ENCODE measurements at places on chromosomes 2 and 18.

DNA sequence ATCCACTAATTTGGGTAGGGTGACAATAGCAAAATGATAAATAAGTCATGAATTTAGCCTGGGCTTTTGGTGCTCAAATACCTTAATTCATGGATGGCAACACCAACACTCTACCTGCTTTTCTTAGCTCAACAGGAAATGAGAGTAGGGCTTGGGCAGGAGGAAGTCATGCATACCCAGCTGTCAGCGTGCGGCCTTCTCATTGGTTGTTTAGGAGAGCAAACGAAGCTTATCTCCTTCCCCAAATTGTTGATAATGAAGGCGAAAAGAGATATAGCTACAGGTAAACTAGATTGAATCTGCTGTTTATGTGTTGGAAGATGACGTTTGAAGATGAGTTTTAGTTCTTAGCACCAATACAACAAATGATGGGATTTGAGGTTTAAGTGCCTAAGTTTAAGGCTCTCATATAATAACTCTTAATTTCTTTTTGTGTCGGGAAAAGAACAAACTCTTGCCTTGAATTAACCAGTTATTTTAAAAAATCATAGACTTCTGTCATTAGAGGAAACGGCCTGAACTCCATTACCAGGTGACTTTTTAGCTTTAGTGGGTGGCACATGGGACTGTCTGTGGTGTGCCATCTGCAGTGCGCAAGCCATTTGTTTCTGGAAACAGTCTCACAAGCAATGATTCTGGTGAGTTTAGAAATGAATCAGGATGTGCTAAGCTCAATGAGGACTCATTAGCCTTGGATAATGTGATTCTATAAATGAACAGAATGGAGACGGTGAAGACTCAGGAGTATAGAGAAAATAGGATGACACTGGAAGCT is 19.8 kb downstream of the MAP4K4 start:
- DNase-seq: no peak

DNA sequence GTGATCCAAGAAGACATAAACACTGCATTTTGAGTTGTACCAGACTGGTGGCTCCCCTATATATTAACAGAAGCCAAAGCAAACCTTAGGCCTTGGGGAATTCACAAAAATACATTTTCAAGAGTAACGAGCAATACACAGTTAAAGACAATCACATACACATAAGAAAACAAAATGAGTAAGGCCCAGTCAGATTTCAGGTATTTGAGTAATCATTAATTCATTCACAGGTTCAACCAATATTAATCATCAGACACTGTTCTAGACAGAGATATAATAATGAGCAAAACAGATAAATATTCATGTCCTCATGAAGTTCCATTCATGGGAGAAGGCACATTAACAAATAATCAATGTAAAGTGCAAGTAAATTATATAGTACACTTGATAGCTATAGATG is 9.6 kb downstream of the STPG4 start:
- no peak for DNase-seq

GRCh38 chr2:207202645-207203044 is 36.9 kb upstream of the KLF7 start:
- DNase-seq: no peak

DNA sequence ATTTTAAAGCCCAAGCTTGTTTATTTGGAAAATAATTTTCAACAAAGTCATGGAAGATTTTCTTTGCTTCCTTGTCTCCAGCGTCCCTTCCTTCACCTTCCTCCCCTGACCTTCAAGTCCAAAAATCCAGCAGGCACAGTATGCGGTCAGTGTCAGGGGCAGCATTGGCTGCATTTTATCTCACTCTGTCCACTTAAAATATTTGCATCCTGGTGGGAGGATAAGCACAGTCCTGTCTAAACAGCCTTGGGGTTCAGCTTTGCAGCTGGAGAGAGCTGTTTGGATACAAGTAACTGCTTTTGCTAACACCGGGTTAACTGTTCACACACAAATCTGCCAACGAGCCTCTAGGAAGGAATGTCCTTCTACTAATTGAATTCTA is 318.1 kb downstream of the PDE11A start:
- no peak for DNase-seq

DNA sequence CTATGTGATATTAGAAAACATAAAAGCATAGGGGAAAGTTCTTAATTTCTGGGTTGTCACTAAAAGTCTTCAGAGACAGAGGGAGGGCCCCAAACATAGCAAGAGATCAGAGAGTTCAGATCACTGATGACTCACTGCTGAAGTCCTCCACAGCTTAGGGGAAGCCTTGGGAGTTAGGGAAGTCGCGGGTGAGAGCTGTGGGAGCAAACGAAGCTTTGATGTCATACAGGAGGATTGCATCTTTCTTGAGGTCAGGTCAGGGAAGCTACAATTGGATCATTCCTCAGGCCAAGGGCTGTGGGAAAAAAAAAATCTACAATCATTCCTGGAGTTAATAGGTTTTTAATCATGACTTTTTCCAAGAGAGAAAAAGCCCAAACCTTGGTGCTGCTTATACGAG is 96.2 kb downstream of the COPS8 start:
- no peak for DNase-seq

GRCh38 chr2:206202446-206202845 is 42.8 kb downstream of the EEF1B2 start:
- no peak for DNase-seq

DNA sequence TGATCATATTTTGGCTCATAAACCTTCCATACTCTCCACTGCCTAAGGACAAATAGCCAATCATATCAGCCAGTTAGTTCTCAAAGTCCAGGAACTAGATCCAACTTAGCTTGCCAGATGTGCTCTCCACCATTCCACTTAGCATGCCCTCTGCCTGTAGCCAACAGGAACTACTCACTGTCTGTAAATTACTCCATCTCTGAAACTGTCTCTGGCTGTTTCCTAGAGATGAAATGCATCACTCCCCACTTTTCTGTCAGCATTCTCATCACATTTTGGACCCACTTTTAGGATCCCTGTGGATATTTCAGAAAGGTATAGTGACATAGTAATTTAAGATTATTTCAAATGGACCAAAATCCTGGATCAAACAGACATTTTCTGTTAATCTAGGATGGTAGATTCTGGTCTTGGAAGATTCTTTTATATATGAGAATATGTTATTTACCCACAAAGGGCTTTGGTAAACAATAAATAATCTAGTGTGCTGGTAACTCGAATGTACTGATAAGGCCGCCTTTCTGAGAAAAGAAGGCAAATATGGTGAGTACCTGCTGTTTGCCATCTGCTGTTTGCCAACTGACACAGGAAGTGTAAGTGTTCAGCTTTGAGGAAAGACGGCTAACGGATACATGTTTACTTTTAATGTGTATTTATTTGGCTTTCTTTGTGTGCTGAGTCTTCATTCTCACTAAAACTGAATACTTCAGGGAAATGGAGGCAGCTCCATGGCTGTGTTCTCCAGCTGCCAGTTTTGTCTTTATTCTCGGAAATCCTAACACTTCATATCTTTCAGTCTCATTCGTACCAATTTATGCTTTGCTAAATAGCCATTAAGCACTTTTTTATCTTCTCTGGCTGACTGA is 79.5 kb downstream of the EVA1A start:
- DNase-seq: no peak

GRCh38 chr18:52376104-52376503 is 36.1 kb downstream of the DCC start:
- DNase-seq: no peak

DNA sequence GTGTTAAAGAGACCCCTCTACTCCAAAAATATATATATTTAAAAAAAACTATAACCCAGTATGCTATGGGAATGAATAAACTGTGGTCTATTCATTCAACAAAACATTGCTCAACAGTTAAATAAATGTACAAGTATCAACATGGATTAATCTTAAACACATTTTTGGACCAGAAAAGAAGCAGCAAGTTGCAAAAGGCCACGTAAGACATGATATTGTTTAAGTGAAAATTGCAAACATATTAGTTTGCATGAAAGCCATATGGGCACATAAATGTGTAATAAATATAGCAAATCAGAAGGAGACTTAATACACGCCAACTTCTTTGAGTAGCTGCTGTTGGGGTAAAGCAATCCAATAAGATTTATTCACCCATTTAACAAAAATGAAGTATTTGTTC is 321.5 kb downstream of the FBXO15 start:
- no peak for DNase-seq

DNA sequence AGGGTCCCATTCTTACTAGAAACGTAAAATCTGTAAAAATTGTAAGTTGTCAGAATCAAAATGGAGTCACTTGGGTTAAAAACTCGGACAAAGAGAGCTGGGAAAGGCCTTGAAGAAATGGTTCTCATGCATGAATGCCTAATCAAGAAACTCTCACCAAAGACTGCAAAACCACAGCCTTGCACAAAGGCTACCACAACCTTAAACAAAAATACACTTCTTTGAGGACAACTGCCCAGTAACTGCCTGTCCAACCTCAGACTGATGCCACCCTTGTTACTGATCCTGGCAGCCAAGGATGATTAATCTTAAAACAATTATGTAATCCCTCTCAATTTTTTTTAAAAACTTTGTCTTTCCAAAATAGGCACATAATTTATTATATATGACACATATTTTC is 299.3 kb downstream of the CCDC85A start:
- DNase-seq: no peak

GRCh38 chr2:105087273-105087672 is 49.4 kb downstream of the MRPS9 start:
- no peak for DNase-seq

- no peak for DNase-seq
These were observed 264.7 kb upstream of the TMEFF2 start for GRCh38 chr2:192459422-192459821.

DNA sequence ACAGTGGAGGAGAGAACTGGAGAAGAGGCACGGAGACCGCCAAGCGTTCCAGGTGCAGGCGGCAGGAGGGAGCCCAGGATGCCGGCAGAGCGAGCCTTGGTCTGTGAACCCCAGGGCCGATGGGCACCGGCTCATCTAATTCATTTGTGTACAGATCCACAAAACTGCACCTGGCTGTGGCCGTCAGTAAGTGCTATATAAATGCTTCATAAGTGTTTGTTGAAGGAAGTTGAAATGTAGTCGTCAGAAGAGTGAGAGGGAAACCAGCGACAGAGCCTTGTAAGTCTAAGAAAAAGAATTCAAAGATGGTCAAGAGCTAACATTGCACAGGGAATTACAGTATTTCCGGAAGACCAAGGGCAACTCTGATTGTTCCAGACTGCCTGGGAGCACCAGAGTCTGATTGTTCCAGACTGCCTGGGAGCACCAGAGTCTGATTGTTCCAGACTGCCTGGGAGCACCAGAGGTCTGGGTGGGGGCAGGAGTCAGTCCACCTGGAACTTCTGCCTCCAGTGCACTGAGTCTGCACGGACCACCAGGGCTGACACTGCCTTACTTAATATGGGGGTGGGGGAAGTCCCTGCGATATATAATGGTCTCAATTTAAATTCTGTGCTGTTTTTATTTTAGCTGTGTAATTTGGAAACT is 112.3 kb downstream of the BCL2 start:
- DNase-seq: no peak

DNA sequence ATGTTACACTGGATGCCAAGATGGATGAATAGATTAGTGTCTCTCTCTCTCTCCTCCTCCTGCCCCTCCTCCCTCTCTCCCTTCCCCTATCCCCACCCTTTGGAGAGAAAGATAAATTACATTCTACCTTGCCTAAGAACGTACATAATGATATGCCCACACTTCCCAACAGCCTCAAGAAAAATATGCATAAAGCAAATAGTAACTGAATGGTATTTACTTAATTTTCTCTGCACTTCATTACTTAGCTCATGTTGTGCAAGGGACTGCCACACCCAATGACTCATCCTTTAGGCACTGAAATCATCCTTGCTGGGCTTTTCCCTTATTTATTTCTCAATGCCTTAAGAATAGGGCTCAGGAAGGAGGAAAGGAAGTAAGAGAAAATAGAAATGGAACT is 137.3 kb upstream of the PID1 start:
- no peak for DNase-seq

DNA sequence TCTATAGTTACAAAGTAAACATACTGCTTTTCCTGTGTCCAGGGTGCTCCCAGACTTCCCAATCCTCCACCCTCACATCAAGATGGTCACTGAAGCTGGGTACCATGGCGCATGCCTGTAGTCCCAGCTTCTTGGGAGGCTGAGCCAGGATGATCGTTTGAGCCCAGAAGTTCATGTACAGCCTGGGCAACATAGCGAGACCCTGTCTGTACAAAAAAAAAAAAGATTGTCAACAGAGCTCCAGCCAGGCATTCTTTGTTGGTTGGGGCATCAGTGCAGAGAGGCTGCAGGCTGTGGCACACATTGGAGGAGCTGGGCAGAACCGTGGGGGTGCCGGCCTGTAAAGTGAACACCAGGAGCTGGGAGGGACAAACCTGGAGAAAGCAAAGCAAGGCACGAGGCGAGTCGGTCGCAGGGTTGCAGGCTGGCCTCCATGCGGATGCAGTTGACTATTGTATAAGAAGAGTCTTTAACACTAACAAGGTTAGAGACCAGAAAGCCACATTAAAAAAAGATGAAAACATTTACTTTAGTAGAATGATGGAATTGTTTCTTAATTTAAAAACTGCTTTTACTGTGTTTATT is 51.8 kb downstream of the ACOXL start:
- DNase-seq: no peak

GRCh38 chr2:234865040-234865439 is 86.8 kb upstream of the SH3BP4 start:
- no peak for DNase-seq

DNA sequence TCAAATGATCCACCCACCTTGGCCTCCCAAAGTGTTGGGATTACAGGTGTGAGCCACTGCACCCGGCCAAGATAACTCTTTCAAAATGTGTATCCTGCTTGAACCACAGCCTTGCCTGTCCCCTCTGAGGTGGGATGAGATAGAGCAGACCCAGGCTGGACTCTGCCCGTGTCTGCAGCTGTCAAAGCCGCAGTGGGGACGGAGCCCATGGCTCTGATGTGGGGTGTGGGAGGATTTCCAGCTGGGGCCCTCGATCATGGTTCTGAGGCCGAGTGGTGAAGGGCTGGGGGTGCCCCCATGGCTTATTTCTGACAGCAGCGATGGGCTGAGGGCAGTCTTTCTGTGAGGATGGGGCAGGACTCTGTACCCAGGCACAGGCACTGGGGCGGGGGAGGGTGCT is 104.5 kb downstream of the DGKD start:
- no peak for DNase-seq

GRCh38 chr2:83370419-83370762 is 1088.7 kb downstream of the SUCLG1 start:
- no peak for DNase-seq

GRCh38 chr18:79789091-79789891 is 8.4 kb upstream of the KCNG2 start:
- DNase-seq: no peak

- no peak for DNase-seq
These were observed 68.5 kb downstream of the PIGN start for GRCh38 chr18:62118328-62118727.

- DNase-seq: no peak
These were observed 10.0 kb downstream of the ATOH8 start for GRCh38 chr2:85763831-85764230.

All from stimulated activated CD8-positive, alpha-beta memory T cell treated with anti-CD3 and anti-CD28 coated beads, Interleukin-2, amount 100 ng/mL, for 48 hours (primary cell).